ENCODE measurements at places on chromosomes 11 and 22.

GRCh38 chr11:117950993-117951961 lies 22.1 kb upstream of the TMPRSS13 start:
- peak; percentile 39 for DNase-seq

GRCh38 chr11:1880746-1881441 lies 10.8 kb downstream of the PRR33 start:
- peak; percentile 3 for DNase-seq

DNA sequence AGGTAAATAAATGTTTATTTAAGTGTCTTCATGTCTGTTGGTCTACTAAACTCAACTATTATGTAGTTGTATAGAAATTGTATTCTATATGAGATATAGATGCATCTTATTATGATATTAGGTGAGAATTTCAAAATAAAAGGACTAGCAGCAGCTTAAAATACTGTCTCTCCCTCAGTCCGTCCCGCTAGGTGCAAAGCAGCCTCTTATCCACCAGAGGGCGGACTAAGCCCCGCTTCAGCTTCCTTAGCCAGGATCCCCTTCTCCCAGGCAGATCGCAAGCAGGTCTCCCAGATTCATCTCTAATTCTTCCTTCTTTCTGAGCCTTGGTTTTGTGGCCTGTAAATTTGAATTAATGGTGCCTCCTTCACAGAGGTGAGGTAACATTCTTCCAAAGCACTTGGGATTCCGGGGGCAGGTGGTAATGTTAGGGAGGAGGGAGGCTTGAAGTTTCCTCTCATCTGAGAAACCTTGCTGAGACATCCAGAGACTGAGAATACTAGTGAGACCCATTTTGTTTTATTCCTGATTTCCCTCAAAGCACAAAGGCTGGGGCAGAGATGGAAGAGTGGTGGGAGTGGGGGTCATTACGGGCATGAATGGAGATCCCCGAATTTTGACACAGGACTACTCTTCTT lies 13.5 kb upstream of the INSC start:
- peak; percentile 36 for DNase-seq

DNA sequence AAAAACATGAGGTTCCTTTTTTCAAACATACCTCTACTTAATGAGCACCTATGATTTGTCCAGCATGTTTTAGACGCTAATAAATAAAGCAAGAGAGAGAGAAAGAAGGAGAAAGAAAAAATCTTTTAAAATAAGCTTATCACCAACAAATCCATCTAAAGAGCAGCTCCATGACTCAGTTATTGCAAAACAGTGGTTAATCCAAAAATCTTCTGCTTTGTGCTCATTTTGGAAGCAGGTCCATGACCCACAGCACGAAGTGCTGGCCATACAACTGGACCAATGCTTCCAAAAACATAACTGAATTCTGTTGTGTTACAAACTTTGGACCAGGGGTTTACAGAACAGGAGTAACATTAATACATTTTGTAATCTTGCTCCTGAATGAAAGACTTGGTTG lies 696.6 kb downstream of the KCNA4 start:
- no peak for DNase-seq

DNA sequence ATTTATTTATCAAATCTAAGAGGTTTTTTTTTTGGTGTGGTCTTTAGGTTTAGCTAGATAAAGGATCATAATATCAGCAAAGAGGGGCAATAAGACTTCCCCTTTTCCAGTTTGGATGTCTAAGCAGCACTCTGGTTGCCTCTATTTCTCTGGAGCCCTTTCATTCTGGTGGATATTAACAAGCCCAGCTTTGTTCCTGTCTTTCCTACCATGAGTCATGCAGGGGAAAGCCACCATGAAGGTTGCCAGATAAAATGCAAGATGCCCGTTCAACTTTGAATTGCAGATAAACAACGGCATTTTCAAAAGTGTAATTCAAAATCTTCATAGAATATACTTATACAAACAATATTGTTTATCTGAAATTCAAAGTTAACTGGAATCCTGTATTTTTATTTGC lies 143.6 kb downstream of the ADAMTS15 start:
- no peak for DNase-seq

GRCh38 chr11:67491276-67492068 lies 8.6 kb downstream of the AIP start:
- DNase-seq, result no peak

All from activated gamma-delta T cell treated with Interleukin-2 at 50 U/mL for 16 hours (primary cell).